ENCODE measurements at places on chromosomes 11 and 22. TPM values are rescaled to one million over a fixed set of nuclear protein-coding genes. Genes with fewer than 3 reads are reported as not detected.

Gene BCO2
- 86.1 TPM for total RNA-seq

Gene OR52I2
- not detected for total RNA-seq

Gene CSNK1E
- 84.7 TPM for total RNA-seq

Gene TPBGL
- total RNA-seq, result 1.0 TPM

Gene MIAT
- total RNA-seq, result 0.47 TPM

Gene CRACR2B
- 18.6 TPM for total RNA-seq

Gene CFAP300
- 0.56 TPM for total RNA-seq

Gene CCDC73
- total RNA-seq, result not detected

Gene ADAMTS8
- 2.8 TPM for total RNA-seq

Gene OR51B2
- total RNA-seq, result not detected

Gene NXPE1
- total RNA-seq, result not detected

Gene FAM89B
- 44.2 TPM for total RNA-seq

Data from heart left ventricle (tissue), 16 donors.